Right ventricle myocardium inferior (tissue), 1 donor: ENCODE measurements at places on chromosomes 1 and 21. TPM values are rescaled to one million over a fixed set of nuclear protein-coding genes. Genes with fewer than 3 reads are reported as not detected.

DNA sequence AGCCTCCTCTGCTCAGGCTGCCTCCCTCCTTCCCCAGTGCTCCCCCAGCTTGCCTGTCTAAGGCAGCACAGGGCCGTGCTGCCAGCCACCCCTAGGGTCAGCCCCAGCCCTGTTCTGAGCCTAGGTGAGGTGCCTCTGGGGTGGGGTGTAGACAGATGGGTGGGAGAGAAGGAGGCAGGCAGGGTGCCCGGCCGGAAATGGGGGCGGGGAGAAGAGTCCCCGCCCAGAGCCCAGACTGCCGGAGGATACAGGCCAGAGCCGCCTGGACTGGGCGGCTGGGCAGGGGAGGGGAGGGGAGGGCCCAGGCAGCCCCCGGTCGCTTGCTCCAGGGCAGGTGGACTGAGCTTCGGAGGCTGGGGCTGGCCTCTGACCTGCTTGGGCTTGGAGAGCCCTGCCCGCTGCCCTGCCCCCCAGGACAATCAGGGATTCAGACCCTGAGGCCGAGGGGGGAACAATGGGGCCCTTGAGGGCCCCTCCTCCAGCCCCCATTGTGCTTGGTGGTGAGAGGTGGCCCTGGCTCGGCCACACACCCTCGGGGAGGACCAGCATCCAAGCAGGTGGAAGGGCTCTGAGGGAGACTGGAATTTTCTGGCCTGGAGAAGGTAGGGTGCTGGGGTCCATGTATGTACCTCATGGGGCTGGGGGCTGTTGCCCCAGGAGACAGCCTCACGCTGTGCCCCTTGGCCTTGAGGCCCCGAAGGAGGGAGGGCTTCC is at the start of gene GJC2:
GJC2 (plus strand) TSS at position 525 of the 714 bp plus-strand sequence. CDS start 7,829 bp downstream, outside the sequence.
- no peak for DNase-seq

DNA sequence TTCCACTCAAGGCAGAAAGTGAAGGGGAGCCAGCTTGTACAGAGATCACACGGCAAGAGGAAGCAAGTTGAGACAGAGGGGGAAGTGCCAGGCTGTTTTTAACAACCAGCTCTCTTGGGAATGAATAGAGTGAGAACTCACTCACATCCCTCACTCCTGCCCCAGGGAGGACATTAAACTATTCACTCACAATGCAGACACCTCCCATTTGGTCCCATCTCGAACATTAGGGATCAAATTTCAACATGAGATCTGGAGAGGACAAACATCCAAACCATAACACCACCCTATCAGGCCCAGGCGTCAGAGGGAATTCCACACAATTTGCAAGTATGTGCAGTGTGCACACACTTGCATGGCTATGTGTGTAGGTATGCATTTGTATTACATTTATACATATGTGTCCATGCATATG is 62.7 kb downstream of the DMAP1 start:
- DNase-seq, result no peak

- no peak for DNase-seq
Measured at GRCh38 chr1:220754212-220754917, 6.2 kb downstream of the MTARC2 start.

The ECM1 gene
- 24.1 TPM for total RNA-seq

The GREM2 gene
- total RNA-seq, result not detected

The SH3BGRL3 gene
- 50.5 TPM for total RNA-seq
